Activated naive CD4-positive, alpha-beta T cell treated with anti-CD3 and anti-CD28 coated beads for 36 hours (primary cell): ENCODE measurements at places on chromosomes 3 and 15.

- no peak for DNase-seq
Observed at GRCh38 chr3:77599948-77600347, 560.0 kb downstream of the ROBO2 start.

DNA sequence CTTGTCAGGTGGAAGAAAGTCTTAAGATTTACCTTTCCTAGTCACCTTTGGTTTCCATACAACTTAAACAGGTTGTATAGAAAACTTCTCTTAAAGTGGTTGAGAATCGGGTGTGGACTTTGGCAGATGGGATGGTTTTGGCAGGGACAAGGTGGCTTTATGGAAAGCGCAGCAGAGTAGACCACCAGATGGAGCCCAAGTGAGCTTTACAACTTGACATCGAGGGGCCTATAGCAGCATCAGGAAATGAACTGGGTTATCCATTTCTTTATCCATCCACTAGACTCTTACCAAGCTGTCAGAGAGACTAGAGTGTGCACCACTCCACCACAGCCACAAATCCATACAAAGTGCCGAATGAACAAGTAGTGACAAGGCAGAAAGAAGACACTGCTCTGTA, 85.3 kb upstream of the MBNL1 start:
- peak; percentile 80 for DNase-seq

DNA sequence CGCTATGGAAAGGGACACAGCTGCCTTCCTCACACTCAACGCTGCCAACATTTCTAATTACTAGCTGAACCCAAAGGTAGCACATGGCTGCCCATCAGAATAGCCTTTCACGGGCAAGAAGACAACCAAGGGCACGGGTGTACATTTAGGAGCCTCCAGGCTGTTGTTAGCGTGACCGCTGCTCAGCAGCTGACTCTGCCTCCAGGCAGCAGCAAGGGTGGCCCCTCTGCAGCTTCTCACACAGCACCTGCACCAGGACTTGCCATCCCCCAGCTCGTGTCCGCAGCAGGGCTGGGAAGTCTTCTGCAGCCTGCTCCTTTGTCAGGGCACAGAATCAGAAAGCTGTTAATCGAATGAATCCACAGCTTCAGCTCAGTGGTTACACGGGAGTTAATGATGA, 146.8 kb downstream of the ADAMTS17 start:
- no peak for DNase-seq

- DNase-seq: no peak
Observed at GRCh38 chr15:31040611-31041010, 49.2 kb upstream of the MTMR10 start.

DNA sequence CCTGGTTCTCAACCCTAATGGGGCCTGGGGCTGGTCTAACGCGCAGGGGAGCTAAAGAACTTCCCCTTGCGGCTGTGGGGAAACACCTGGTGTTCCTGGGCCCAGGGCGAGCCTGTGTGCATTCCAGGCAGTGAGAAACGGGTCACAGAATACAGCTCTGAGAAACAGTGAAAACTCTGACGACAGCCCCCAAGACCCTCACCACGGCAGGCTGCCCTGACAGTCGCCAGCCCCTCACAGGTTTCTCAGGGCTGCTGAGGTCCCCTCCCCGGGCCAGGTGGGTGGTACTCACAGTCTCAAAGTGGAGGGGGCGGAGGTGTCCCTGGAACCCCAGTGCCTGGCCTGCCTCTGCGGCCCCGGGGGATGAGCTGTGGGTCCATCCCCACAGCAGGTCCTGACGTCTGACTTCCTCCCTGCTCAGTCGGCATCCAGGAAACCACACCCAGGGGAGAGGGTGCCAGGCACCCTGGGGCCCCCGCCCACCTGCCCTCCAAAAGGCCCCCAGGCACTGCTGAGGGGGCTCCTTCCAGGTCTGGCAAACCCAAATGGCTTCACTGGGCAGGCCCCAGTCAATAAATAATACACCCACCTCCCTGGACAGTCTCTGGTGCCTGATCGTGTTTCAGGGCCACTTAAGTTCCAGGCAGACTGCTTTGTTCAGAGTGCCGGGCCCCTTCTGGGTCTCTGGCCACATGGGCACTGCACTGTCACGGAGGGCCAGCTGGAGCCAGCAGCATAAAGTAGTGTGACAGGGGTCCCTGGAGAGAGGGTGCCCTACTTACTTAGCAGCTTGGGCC, 57.7 kb downstream of the IQSEC1 start:
- peak; percentile 88 for DNase-seq

DNA sequence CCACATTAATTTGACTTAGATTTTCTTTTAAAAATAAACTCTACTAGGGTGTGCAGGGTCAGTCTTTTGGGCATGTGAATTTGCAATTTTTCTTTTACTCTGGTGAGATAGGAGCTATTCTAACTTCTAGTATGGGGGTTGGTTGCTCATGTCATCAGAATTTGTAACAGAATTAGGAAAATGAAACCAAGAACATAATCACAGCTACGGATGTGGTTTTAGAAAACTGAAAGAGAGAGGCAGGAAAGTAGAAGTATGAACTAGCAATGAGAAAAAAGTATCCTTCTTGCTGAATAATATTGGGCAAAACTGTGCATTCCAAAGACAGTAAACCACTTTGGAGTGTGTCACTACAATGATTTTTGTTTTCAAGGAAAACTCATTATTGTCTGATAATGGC, 43.3 kb downstream of the ADPGK start:
- no peak for DNase-seq

- peak; percentile 53 for DNase-seq
Observed at GRCh38 chr15:84981711-84982300, at the start of gene PDE8A. Gene PDE8A (plus strand): TSS chr15:84981856. CDS start chr15:84982163, 307 bp downstream.

- DNase-seq: no peak
Observed at GRCh38 chr3:3160826-3161225, 18.7 kb downstream of the CRBN start.
